Peyer's patch (tissue), 4 donors: ENCODE measurements at places on chromosomes 5 and 9. TPM values are rescaled to one million over a fixed set of nuclear protein-coding genes. Genes with fewer than 3 reads are reported as not detected.

DNA sequence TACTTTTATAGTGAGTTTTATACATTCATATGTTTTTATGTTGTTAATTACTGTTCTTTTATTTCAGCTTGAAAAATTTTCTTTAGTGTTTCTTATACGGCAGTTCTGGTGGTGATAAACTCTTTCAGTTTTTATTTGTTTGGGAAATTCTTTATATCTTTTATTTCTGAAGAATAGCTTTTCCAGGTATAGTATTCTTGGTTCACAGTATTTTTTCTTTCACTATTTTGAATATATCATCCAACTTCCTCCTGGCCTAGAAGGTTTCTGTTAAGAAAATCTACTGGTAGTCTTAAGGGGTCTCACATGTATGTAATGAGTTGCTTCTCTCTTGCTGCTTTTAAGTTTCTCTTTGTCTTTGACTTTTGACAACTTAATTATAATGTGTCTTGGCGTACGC, 79.4 kb downstream of the NXNL2 start:
- H3K36me3 ChIP-seq: no peaks in the 10 kb centered on the region
- H3K27me3 ChIP-seq: no peaks in the 10 kb centered on the region
- DNase-seq: no peak

DNA sequence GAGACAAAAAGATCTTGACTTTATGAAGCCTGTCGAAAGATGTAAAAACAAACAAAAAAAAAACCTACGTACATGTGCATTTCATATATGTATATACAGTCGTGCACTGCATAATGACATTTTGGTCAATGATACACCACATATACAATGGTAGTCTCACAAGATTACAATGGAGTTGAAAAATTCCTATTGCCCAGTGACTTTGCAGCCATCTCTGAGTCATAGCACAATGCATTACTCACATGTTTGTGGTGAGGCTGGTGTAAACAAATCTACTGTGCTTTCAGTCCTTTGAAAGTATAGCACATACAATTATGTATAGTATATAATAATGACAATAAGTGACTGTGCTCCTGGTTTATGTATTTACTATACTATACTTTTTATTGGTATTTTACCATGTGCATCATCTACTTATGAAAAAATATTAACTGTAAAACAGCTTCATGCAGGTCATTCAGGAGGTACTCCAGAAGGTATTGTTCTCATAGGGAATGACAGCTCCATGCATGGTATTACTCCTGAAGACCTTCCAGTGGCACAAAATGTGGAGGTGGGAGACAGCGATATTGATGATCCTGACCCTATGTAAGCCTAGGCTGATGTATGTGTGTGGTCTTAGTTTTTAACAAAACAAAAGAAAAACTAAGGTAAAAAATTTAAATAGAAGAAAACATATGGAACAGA, 73.7 kb upstream of the FST start:
- no peaks in the 10 kb centered on the region for H3K4me1 ChIP-seq
- no peak overlapping the region for H3K27ac ChIP-seq
- no peak for DNase-seq
- no peaks in the 10 kb centered on the region for H3K36me3 ChIP-seq
- no peaks in the 10 kb centered on the region for H3K27me3 ChIP-seq
- H3K4me3 ChIP-seq: no peak overlapping the region

GRCh38 chr5:55991768-55992486, 2.8 kb downstream of the IL6ST start:
- H3K36me3 ChIP-seq: no peaks in the 10 kb centered on the region
- DNase-seq: no peak
- no peaks in the 10 kb centered on the region for H3K27me3 ChIP-seq
- no peaks in the 10 kb centered on the region for H3K4me1 ChIP-seq
- peak overlapping the region; percentile 98 for H3K4me3 ChIP-seq

DNA sequence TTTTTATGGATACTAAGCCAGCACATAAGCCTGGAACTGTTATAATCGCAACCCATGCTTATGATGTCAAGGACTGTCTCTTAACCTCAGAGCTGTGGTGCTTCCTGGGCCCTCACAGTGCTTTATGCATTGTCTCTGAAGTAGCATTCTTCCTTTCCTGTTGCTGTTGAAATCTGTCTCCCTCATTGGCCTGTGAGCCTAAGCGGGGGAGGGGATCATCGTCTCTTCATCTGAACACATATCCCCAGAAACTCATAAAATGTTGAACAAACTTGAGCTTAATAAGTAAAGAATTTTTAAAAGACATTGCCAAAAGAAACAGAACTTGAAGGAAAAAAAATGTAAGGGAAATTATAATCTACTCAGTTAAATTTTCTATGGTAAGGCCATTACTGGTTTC, 80.3 kb downstream of the SGCD start:
- H3K4me1 ChIP-seq: no peaks in the 10 kb centered on the region
- H3K27me3 ChIP-seq: no peaks in the 10 kb centered on the region
- no peaks in the 10 kb centered on the region for H3K36me3 ChIP-seq
- H3K4me3 ChIP-seq: no peak overlapping the region
- H3K27ac ChIP-seq: no peak overlapping the region
- no peak for DNase-seq

DNA sequence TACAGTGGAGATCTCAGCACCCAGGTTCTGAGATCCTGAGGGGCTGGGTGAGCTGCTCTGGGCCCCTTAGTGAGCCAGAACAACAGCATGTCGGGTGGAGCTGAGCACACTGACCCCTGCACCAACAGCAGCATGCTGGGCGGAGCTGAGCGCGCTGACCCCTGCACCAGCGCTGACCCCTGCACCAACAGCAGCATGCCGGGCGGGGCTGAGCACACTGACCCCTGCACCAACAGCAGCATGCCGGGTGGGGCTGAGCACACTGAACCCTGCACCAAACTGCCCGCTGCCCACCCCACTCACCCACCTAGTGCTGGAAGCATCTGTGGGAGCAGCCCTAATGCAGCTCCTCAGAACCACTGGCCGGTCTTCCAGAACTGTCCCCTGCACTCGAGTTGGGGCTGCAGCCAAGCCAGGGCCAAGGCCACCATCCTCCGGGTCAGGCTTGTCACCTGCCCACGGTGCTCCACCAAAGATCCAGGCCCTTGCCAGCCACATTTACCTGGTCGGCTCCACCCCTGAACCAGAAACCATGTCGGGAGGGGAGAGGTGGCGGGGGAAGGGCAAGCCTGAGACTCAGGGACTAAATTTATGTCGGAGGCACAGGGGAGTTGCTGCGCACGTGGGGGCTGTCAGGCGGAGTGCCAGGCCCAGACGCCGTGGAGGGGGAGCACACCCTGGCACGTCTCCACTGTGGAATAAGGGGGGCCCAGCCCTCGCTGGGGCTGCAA, 80.3 kb downstream of the ADAMTS2 start:
- H3K36me3 ChIP-seq: no peaks in the 10 kb centered on the region
- no peaks in the 10 kb centered on the region for H3K4me1 ChIP-seq
- peak overlapping the region; percentile 81 for H3K27ac ChIP-seq
- H3K27me3 ChIP-seq: no peaks in the 10 kb centered on the region
- H3K4me3 ChIP-seq: no peak overlapping the region

DNA sequence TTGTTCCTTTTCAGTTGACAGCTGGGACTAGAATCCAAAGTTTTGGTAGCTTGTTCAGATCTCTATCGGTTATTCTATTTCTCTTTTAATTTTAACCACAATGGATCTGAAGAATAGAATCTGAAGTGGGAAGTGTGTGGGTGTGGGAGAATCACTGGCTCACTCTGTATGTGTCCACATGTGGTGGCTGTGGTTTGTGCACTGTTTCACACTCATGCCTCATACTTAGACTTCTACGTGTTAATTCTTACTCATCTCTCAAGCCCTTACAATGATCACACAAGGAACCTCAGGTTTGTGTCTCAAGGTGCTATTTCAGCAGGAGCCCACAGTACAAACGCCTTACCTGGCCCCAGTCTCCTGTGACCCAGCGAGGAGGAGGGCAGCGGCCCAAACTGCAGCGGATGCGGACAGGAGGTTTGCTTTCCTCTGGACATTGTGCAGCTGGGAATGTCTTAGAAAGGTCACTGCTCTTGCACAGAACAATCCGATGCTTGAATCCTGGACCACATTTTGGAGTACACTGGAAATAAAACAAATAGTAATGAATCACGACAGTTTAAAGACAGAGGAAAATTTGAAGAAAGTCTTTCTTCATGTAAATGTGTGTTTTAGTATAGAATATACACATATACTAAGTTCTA, 309.1 kb downstream of the ADAMTS6 start:
- no peaks in the 10 kb centered on the region for H3K36me3 ChIP-seq
- H3K27me3 ChIP-seq: no peaks in the 10 kb centered on the region
- H3K27ac ChIP-seq: no peak overlapping the region
- no peak overlapping the region for H3K4me3 ChIP-seq

GRCh38 chr5:5492087-5492933, 69.8 kb downstream of the ICE1 start:
- H3K27me3 ChIP-seq: no peaks in the 10 kb centered on the region
- H3K36me3 ChIP-seq: peaks cover 19% of the 10 kb centered on the region
- peaks cover 6% of the 10 kb centered on the region for H3K4me1 ChIP-seq

DNA sequence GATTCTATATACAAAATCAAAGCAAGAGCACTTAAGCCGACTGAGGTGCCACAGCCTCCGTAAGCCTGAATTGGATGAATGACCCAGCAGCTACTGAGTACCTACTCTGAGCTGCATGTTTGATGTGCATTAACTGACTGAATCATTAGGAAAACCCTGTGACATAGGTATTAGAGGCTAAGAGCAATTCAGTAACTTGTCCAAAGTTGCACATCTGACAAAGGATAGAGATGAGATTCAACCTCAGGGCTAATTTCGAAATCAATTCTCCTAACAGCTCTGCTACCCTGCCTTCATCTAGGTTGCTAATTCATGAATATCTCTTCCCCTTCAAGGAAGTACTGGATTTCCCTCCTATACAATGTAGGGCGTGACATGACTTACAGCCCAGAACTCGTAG, 89.1 kb upstream of the GLIS3 start:
- no peaks in the 10 kb centered on the region for H3K4me1 ChIP-seq
- no peaks in the 10 kb centered on the region for H3K36me3 ChIP-seq
- H3K27me3 ChIP-seq: no peaks in the 10 kb centered on the region
- H3K27ac ChIP-seq: no peak overlapping the region
- DNase-seq: no peak

GRCh38 chr9:137286975-137287383, 9.5 kb downstream of the TOR4A start:
- H3K4me1 ChIP-seq: no peaks in the 10 kb centered on the region
- peak; percentile 83 for DNase-seq
- no peaks in the 10 kb centered on the region for H3K27me3 ChIP-seq

DNA sequence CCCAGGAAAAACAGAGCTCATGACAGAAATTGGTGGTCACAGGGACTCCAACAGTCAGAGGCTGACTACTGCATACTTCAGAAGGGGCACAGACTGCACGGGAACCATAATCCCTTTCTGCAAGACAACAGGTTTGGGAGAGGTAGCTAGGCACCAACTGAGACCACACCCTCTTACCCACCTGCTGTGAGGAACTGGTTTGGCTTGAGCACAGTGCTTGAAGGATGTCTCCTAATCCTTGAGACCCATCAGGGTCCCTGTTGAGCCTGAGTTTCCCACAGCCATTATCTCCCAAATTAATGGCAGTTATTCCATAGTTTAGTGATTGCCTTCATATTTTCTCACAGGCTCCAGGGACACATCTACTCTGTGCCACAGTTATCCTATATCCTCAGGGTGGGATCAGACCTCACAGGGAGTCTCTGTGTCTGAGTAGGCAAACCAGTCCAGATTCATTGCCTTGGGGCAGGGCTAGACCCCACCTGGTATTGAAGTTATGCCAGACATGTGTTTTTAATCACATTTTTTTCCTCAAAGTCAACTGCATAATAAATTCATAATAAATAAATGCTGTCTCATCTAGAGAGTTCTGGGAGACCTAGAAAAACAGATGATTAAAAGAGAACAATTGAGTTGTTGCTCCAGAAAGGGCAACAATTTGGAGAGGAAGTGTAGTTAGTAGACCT, 9.3 kb upstream of the CAST start:
- DNase-seq: no peak
- no peaks in the 10 kb centered on the region for H3K4me1 ChIP-seq
- no peaks in the 10 kb centered on the region for H3K27me3 ChIP-seq
- H3K27ac ChIP-seq: no peak overlapping the region

GRCh38 chr5:109567374-109568044, 122.2 kb upstream of the MAN2A1 start:
- no peaks in the 10 kb centered on the region for H3K27me3 ChIP-seq
- no peaks in the 10 kb centered on the region for H3K4me1 ChIP-seq
- DNase-seq: no peak
- no peak overlapping the region for H3K27ac ChIP-seq

DNA sequence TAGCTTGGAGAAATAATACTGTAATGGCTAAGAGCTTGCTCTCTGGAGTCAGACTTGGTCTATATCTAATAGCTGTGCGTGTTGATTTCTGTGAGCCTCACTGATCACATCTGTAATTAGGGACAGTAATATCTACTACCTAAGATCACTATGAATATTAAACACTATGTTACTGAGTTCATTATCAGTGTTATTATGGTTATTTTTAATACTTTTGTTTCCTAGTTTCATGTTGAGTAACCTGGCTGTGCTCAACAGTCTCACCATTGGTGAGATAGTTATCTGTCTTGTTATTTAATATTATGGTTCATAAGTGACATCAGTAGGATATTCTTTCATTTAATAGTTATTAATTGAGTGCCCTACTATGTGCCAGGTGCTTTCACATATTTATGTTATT, 22.4 kb upstream of the CAVIN4 start:
- no peak overlapping the region for H3K27ac ChIP-seq
- DNase-seq: no peak
- no peak overlapping the region for H3K4me3 ChIP-seq
- H3K36me3 ChIP-seq: no peaks in the 10 kb centered on the region

DNA sequence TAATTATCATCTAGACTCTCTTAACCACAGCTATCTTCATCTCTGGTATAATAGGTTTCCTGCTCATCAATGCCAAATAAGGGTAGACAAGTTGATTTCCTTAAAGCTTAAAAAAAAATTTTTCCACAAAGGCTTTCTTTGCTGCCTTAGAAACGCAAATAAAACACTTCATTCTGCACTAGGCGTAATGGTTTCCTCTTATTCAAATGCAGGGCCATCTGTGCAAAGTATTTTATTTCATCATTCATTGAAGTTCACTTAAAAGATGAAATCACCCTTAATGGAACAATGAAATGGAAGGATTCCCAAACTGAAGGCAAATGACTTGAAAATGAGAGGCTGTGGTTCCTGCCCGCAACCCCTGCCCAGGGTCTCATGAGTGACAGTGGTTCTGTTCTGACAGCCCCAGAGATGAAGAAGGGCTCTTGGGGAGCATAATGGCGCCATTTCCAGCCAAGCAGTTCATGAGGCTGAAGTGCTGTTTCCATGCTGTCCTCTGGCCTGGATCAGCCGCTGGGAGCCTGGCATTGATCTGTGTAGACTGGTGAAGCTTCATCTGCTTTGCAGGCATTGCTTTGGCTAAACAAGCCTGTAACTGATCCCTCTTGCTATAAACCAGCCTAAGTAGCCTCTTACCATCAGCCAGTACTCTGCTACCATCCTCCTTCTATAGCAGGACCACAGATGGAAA, 276.9 kb upstream of the WWC1 start:
- no peaks in the 10 kb centered on the region for H3K4me1 ChIP-seq
- H3K4me3 ChIP-seq: no peak overlapping the region
- H3K27ac ChIP-seq: no peak overlapping the region
- H3K36me3 ChIP-seq: no peaks in the 10 kb centered on the region

Gene SLC4A9
- 2.5 TPM for total RNA-seq

Gene ABHD17B
- 39.1 TPM for total RNA-seq

Gene GABBR2
- total RNA-seq: not detected

Gene PCDHGA2
- 1.1 TPM for total RNA-seq

Gene GLRA1
- not detected for total RNA-seq

Gene RPL35
- total RNA-seq: 1,338 TPM

Gene C1QTNF2
- total RNA-seq: not detected
